Stimulated activated CD8-positive, alpha-beta memory T cell treated with anti-CD3 and anti-CD28 coated beads, Interleukin-2, amount 100 ng/mL, for 1 hour (primary cell): ENCODE measurements at places on chromosomes 16 and 17.

DNA sequence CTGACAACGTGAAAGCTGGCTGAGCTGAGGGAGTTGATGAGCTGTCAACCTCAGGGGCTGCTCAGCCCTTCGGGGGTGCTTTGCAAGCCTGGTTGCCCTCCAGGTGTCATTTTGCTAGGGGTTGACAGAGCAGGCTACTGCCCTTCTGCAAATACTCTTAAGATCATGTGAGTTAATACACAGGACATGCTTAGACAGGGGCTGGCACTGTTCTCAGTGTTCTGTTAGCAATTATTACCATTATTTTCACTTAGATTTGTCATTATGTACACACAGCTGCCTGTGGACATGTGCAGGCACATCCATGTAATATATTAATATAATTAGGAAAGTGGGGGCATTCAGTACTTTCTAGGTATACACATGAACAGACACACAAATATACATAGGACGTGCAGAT is 554.3 kb upstream of the HSBP1 start:
- DNase-seq: no peak

DNA sequence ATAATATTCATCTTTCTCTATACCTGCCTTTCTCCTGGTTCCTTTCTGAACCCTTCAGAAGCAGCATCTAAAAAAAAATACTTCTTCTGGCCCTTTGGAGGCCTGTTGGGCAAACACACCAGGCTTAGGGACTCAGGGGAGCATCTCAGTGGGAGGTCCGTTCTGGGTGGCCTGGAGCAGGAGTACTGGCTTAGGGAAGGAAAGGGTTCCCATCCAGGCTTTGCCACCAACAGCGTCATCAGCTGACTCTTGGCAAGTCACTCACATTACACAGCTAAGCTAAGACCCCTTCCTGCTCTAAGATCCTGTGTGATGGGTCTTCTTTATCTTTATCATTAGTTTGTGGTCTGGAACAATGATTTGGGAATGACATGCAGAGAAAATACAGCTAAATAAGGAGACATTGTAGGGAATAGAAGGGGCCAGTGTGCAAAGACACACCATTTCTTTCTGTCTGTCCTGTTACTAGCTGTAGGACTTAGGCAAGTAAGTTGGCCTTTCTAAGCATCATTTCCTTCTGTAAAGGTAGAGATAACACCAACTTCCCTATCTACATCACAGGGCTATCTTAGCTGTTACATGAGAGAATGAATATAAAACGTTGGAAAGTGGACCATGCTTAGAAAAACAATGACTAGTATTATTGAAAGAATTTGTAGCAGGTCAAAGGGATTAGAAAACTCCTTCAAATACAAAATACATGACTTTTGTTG is 9.9 kb downstream of the PCTP start:
- DNase-seq: no peak

- DNase-seq: no peak
Observed at GRCh38 chr16:63187638-63188037, 1151.4 kb upstream of the CDH8 start.

DNA sequence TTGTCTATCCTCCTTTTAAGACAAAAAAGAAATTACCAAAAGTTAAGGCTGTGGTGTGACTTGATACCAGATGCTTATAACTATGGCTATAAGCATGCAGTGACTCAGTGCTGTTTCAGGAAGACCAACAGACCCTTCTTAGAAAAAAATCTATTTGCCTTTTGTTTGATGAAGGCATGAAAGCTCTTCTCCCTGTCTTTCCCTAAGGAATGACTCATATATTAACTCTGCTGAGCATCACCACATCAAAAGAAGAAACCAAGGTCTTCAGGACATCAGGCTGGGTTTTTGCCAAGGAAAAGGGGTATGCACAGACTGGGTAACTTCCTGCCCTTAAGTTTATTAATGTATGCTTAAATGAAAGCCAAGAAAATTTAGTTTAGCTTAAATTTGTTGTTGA is 47.1 kb downstream of the VMP1 start:
- DNase-seq: no peak

DNA sequence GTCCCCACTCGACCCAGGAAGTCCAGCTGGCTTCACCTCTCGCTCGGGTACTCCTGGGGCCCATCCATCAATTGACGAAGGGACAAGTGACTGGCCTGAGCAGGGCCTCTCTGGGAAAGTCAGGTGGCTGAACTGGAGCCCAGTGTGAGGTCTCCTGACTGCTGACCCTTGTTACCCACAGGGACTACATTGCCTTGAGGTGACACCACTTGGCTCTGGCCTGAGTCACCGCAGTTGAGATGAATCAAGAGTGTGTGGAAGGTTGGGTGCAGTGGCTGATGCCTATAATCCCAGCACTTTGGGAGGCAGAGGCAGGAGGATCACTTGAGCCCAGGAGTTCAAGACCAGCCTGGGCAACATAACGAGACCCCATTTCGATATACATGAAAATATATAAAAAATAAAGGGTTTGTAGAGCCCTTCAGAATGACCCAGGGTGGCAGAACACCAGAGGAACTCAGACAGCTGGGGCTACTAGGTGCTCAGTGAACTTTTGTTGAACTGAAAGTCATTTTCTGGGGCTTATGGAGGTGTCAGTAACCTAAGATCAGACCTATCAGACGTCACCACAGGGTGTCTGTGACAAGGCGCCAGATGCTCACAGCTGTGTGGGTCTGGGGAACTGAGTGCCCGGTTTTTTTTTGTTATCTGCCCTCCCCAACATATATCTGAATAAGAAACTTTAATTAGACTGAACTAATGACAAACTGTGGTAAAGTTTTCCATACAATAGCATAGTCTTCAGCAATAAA is 14.8 kb upstream of the ZFP90 start:
- DNase-seq: no peak
